ENCODE measurements at places on chromosomes 11 and 22.

GRCh38 chr11:119055901-119056300, 1.1 kb downstream of the HYOU1 start:
- DNase-seq: peak; percentile 61

DNA sequence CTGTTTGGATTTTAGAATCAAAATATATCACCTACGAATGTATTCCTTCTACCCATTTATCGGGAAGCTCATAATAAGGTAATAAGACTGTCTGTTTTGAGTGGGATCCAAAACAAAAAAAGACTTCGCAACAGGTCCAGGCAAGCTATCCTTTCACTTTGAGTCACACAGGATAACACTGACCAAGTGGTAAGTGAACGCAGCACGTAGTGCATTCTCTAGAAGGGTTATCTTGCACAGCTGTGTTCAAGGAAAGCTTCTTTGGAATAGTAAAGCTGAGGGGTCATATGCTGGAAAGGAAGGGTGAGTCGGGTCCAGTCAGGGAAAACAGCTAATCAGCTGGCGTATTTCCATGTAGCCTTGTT, 22.3 kb upstream of the NRGN start:
- no peak for DNase-seq

DNA sequence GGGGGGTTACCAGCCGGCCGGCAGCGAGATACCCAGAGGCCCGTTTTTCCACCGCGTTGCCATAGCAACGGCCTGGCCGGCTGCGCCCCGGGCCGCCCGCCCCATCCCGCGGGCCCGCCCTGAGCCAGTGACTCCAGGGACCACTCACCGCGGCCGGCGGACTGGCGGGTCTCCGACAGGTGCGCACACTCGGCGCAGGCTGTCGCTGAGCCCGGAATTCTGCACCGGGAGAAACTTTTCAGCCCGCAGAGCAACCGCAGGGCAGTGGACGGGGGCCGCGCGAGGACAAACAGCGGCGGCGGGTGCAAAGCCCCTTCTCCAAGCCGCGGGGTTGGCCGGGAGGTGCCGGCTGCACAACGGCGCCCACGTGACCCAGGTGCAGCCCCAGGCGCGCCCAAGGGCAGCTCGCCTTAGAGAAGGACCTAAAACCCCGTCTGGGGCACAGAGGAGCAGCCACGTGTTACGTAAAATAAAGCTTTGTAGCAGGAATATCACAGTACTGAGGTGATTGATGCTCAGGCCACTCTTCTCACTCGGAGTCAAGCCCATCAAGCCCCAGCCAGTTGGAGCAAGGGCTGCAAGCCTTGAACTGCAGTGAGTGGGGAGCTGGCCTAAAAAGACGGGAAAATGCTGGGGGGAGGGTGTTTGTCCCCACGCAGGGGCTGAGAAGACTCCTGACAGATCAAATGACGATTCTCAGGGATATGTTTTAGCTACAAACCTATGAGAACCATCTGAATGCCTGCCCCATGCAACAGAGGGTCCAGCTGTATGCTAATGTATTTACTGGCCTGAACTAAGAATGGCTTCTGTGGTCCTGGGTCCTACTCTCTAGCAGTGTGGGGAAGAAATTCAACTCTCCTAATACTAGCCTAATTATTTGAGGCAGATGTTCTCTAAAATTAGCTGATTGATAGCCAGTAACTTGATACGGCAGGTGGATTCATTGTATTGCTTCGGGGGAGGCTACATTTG, at the start of gene STK33:
STK33 (minus strand) TSS at position 294 of the 975 bp plus-strand sequence. CDS start 119,323 bp downstream, outside the sequence.
- DNase-seq: peak; percentile 66

DNA sequence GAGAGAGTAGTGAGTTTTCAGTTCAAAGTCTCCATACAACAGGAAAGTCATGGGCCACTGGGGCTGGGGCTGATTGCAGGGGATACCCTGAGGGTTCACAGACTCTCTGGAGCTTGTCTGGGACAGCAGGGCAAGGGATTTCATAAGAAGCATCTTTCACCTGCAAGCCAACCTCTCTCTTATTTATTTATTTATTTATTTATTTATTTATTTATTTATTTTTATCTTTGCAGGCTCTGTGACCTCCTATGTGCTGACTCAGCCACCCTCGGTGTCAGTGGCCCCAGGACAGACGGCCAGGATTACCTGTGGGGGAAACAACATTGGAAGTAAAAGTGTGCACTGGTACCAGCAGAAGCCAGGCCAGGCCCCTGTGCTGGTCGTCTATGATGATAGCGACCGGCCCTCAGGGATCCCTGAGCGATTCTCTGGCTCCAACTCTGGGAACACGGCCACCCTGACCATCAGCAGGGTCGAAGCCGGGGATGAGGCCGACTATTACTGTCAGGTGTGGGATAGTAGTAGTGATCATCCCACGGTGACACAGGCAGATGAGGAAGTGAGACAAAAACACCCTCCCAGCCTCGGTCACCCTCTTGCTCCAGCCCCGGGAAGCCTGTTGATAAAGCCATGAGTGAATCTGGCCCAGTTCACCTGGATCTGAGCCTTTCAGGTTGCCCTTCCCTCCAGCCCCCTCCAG, 68.4 kb downstream of the GGTLC2 start:
- DNase-seq: no peak

DNA sequence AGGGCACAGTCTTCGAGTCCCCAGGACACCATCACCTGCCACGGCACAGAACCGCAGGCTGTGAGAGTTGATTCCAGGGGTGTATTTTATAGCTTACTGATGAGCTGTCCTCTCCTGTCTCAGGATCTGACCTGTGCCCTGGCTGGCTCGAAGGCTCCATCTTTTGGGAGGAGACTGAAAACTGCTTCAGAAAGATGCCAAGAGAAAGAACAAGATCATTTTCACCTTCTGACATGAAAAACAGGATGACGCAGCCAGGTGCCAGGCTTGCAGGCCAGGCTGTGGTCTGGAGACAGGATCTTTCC, 2.2 kb downstream of the MRGPRD start:
- no peak for DNase-seq

GRCh38 chr11:61011950-61012736, 40.7 kb downstream of the CD6 start:
- no peak for DNase-seq

DNA sequence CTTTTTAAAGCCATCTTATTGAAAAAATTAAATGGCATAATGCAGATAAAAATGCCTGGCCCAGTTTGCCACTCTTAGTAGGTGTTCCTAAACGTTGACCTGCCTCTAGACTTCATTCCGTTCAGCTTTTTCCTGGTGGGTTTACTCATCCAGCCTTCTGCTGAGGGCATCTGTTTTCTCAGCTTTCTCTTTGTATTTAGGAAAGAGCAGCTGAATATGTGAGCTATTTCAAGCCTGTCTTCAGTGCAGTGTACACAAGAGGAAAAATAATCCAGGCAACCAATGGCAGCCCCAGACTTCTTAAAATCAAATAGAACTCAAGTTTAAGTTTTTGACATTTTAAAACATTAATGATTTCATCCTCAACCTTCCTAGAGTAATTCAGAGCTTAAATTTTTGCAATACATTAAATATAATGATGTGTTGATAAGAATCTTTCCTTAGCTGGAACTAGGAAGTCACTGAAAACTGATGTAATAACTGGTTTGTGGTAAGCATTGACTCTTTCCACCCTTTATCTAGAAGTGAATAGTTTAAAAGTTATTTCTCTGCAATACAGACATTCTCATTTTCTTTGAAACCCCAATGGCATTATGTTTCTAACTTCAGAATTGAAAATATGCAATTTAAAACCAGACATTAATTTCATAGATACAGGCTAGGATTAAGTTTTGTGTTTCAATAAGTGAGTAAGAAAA, 165.4 kb downstream of the AASDHPPT start:
- no peak for DNase-seq

DNA sequence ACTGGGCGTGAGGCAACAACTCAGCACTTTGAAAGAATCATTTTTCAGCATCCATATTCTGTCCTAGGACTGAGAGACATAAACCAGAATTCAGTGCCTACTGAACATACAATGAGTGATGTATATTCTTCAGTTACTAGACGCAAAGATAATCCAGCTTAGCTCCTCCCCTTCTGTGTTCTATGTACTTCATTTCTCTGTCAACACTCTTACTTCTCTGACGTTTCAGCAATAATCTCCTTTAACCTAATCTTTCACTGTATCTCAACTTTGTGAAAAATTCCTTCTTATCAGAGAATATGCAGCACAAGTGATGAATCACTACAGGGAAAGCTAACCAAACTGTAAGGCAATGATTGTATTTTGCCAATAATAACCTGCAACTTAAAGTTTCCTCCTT, 2.5 kb upstream of the OR51B5 start:
- DNase-seq: no peak

GRCh38 chr11:116861539-116861938, 24.1 kb upstream of the APOA1 start:
- DNase-seq: no peak

All from NCI-H526 (cell line).